Brain (organoid and tissue), 16 donors: ENCODE measurements at places on chromosomes 2 and 18. TPM values are rescaled to one million over a fixed set of nuclear protein-coding genes. Genes with fewer than 3 reads are reported as not detected.

STK17B gene
- polyA plus RNA-seq, result 1.5 TPM

TTL gene
- 36.6 TPM for polyA plus RNA-seq

GRCh38 chr2:61529944-61530735 is 8.0 kb downstream of the XPO1 start:
- peak; percentile 13 for DNase-seq

DNA sequence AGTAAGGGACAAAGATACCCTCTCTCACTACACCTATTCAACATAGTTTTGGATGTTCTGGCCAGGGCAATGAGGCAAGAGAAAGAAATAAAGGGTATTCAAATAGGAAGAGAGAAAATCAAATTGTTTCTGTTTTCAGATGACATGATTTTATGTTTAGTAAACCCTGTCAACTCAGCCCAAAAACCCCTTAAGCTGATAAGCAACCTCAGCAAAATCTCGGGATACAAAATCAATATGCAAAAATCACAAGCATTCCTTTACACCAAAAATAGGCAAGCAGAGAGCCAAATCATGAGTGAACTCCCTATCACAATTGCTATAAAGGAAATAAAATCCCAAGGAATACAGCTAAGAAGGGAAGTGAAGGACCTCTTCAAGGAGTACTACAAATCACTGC is 1130.7 kb upstream of the PIK3C3 start:
- DNase-seq, result no peak

GRCh38 chr2:176106581-176107539 is at the start of gene HOXD11:
TSS of gene HOXD11 (plus strand) at chr2:176107280. CDS start at chr2:176107356, 76 bp downstream.
- DNase-seq, result no peak

- no peak for DNase-seq
Measured at GRCh38 chr2:217429981-217430500, 570.2 kb upstream of the TNP1 start.

- DNase-seq, result no peak
Measured at GRCh38 chr2:224984637-224985036, 57.6 kb downstream of the DOCK10 start.

GPR35 gene
- 1.5 TPM for polyA plus RNA-seq

DNA sequence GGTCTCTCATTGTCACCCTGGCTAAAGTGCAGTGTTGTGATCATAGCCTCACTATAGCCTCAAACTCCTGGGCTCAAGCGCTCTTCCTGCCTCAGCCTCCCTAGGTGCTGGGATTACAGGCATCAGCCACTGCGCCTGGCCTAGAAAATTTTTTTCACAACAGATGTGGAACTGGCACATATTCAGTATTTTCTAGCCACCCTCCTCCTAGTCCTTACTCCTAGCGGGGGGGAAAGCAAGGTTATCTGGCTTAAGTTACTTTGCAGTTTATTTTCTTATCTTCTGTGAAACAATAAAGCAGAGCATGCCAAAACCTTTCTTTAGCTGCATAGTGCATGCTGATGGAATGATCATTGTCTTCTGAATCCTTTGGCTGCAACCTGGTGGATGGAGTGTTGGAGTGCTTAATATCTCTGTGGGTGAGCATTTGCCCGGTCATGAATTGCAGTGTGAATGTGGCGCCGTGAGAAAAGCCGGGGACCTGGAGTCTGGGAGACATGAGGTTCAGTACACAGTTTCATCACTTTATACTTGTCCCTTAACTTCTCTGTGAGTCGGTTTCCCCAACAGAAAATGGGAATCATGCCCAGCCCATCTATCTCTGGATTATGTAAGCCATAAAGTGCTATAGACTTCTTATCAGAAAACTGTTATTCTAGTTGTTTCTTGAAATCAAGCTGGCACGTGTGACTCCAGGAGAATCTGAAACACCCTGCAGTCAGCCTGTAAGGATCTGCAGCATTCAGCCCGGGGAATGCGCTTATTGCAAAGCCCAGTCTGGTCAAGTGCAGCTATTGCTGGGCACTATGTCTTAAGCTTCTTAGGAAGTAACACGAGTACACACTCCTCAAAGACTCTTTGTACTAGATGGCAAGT is 38.2 kb upstream of the MAP3K20 start:
- no peak for DNase-seq

- no peak for DNase-seq
Measured at GRCh38 chr2:75428060-75428459, 132.7 kb downstream of the EVA1A start.

DNA sequence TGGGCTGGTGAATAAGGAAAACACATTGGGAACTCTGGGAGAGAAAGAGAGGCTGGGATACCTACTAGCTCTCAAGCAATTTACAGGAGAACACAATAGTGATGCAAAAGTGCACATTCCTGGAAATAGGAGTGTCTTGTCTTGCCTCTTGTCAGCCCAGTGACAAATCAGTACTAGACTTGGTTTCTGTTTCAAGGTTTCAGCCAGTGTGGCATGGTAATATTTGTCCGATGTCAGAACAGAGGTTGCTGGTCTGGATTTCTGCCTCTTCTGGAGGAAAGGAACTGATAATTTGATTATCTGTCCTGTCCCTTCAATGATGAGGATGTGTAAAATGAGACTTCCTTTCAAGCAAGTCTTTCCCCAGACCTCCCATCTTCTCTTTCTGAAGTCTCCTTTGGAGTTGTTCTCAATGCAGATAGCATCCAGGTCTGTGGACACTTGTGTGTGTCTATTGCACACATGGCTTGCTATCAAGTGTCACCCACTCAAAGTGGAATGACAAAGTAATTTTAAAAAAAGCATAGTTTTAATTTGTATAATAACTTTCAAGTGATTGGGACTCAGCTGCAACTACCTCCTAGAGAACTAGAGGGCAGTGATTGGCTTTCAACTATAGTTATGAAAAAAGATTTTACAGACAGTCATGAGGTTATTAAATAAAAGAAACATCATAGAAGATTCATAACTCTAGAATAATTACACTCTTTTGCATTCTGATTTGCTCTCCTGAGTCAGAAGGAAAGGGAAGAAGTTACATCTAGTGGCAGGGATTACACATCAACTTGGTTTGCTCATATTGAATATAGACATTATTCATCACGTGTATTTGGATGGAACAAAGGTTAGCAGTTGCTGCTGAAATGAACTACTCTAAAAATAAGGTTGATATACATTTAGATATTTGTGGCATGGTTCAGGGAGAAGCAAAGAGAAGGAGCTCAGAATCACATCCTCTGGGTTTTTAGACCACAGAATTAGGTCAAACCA is 4.5 kb downstream of the GPR39 start:
- DNase-seq, result peak; percentile 30
